ENCODE measurements at places on chromosomes 6 and 20.

GRCh38 chr6:134721060-134721405, 228.9 kb downstream of the ALDH8A1 start:
- no peak for DNase-seq

GRCh38 chr6:101818051-101818450, 424.5 kb downstream of the GRIK2 start:
- no peak for DNase-seq

GRCh38 chr6:163250116-163250515, 164.4 kb upstream of the QKI start:
- no peak for DNase-seq

GRCh38 chr6:109807881-109808280, 116.8 kb downstream of the FIG4 start:
- no peak for DNase-seq

GRCh38 chr6:87151781-87152525, 3.4 kb upstream of the ZNF292 start:
- DNase-seq, result peak; percentile 58

DNA sequence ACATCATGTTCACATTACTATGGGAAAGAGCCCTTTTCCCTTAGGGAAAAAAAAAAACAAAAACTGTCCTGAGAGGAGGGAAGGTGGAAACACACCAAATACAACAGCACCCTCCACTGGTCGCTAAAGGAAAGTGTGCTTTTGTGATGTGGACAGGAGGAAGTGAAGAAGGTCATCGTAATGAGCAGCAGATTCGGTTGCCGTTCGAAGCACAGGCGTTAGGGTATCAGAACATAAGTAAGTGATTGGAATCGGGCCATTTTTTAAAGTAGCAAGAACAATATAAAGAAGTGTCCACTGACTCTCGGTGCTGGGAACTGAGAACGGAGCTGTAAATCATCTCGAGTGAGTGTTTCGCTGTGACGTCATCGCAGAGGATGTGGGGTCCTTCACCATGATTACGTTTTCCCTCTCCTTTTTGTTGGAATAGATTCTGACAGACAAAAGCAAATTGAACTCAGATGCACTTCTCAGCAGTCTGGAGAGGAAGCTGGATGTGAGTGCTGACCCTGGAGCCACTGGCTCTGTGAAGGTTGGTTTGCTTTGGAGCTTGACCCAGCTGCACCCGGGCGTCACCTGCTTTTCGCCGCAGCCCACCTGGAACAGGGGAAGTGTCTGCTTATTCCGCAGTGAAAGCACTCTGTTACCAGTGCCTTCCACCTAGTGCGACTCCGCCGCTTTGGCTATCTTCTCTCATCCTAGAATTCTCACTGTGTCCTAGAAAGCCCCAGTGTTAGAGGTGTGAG, 203.6 kb upstream of the GMDS start:
- DNase-seq, result no peak

- peak; percentile 33 for DNase-seq
Observed at GRCh38 chr6:163956571-163957407, 542.3 kb downstream of the QKI start.

- no peak for DNase-seq
Observed at GRCh38 chr6:30321692-30322388, 4.9 kb upstream of the TRIM39 start.

DNA sequence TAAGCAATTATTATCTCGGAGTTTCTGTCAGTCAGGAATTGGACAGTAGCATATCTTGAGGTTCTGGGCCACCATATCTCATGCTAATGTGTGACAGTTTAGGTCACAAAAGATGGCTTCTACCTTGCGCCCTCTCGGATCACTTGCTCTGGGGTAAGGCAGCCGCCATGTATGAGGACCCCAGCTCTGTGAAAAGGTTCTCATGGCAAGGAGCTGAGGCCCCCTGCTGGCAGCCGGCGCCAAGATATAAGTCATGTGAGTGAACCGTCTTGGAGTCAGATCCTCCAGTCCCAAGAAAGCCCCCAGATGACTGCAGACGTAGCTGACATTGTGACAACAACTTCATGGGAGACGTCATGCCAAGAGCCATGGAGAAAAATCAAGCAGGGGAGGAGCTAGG, 670.8 kb downstream of the KIF16B start:
- no peak for DNase-seq

DNA sequence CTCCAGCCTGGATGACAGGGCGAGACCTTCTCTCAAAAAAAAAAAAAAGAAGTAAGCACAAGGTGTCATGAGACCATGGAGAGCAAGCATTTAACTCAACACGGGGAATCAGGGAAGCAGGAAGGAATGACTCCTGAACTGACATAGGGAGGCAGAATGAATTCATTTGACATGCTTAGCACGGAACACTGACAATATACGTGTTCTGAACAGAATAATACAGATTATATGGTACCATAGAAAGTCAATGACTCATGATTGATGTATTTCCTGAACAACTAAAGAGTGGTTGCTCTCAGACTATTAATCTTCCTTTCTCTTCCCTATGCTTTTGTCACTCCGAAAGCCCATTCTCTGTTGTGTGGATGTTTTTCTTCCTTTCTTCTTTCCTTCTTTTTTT, 20.7 kb upstream of the ASIP start:
- DNase-seq, result no peak

- no peak for DNase-seq
Observed at GRCh38 chr20:46304361-46304760, 3.9 kb downstream of the CDH22 start.

DNA sequence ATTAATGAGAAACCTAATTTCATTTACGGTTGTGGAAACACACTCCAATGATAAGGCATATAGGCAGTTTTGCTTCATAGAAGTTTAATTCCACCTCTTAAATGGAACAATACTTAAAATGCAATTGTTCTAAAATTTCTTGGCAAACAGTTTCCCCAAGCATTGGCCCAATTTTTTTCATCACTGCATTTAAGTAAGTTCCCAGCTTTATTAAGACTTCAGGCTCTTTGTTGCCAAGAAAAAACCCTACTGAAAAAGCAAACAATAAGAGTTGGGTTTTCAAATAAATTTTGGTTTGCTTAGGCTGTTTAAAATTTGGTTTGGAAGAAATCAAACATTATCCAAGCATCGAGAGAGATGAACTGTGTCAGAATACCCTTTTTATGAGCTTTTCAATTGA, 690.9 kb upstream of the NRSN1 start:
- no peak for DNase-seq

DNA sequence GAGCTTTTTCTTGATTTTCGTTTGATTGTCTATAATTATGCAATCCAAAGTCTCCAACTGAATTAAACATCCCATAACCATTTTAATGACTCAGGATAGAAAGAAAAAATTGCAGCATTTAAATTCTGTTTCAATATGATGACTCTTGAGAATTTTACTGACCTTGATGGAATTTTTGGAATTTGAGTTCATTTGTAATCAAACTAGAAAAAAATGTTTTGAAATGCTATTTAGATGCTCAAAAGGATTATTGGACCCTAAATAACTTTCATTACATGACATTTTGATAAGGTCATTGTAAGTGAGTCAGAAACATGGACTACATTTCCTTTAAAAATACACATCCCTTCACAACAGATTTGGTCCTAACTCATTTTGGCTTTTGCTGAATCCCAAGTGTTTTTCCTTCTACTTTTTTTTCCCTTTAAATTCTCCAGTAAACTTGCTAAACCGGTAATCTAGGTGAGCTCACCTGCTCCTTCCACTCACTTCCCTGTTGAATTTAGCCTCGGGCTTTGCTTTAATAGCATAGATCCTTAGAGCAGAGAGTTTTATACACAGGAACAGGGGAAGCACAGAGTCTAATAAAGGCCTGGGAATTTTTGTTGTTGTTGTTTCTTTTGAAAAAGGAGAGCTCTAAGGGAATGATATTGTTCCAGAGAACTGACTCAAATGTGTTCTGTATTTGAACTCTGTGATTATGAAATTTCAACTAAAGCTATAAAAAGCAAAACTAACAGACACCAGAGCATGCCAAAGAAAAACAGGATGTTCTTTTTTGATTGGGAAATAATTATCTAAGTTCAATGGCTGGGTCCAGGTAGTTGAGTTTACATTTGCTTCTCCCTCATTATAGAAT, 1088.2 kb upstream of the CITED2 start:
- DNase-seq, result no peak

DNA sequence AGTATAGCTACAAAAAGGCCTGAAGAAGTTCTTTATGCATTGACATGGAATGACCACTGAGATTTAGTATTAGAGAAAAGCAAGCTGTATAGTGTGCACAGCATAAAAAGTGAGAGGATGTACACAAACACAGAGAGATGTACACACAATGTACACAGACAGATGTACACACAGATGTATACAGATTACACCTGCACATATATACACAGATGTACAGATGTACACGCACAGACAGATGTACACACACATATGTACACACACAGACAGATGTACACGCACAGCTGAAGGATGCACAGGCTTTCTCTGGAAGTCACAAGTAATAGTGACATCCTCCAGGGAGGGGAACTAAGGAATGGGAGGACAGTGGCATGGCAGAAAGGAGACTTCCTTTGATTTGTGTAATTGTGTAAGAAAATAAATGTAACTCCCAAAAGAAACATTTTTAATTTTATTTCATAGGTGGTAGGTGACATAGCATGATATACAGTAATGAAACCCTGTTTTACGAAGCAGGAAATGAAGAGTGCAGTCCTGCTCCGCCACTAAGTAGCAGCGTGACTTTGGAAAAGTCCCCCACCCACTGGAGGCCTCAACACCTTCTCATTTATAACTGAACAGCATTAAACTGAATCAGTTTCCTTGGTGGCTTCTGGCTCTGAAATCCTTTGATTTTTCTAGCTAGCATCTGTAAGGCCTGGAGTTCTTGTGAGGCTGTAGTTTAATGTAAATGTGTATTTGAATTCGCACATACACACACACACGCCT, 14.1 kb downstream of the NFATC2 start:
- peak; percentile 73 for DNase-seq

DNA sequence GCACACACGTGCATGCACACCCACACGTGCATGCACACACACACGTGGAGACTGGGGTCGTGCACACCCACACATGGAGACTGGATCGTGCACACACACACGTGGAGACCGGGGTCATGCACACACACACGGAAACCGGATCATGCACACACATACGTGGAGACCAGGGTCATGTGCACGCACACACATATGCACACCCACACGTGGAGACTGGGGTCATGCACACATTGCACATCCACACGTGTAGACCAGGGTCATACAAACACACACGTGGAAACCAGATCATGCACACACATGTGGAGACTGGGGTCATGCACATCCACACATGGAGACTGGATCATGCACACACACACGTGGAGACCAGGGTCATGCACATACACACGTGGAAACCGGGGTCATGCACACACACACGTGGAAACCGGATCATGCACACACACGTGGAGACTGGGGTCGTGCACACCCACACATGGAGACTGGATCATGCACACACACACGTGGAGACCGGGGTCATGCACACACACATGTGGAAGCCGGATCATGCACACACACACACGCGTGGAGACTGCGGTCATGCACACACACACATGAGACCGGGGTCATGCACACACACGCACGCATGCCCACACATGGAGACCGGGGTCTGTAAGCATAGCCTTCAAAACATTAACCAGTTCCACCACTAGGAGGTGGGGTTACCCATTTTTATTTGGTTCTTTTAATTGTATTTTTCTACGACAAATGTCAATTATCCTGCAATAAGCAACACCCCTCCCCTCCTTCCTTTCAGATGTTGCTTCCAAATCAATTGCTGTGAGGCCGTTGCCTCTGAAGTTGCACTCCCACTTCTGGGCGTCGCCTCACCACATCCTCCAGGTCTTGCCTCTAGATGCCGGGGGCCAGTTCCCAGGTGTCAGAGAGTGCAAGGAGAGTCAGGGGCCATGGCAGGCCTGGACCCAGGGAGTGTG, 95.8 kb downstream of the TMEM242 start:
- DNase-seq, result no peak

GRCh38 chr20:62780204-62780603, 16.1 kb upstream of the MRGBP start:
- DNase-seq, result no peak
